Esophagus squamous epithelium (tissue), 5 donors: ENCODE measurements at places on chromosomes 1 and 21. TPM values are rescaled to one million over a fixed set of nuclear protein-coding genes. Genes with fewer than 3 reads are reported as not detected.
A peak's percentile ranks its signal among the peaks of the same experiment; 100 is the strongest.

TMEM50A gene
- 72.1 TPM for total RNA-seq

DNA sequence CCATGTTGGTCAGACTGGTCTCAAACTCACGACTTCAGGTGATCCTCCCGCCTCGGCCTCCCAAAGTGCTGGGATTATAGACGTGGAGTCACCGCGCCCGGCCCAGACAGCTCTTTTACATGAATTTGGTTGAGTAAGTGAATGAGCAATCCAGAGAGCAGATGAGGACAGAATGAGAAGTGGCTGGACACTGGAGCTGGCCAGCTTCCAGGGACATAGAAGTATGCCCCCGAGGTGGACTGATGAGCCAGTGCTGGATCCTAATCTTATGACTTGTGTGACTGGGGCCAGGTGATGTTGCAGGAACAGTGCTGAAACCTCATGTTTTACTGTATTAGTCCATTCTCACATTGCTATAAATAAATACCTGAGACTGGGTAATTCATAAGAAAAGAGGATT, 35.9 kb upstream of the KANK4 start:
- H3K27me3 ChIP-seq = no peaks in the 10 kb centered on the region
- DNase-seq = no peak
- H3K4me1 ChIP-seq = no peaks in the 10 kb centered on the region
- no peaks in the 10 kb centered on the region for H3K36me3 ChIP-seq
- H3K4me3 ChIP-seq = no peak overlapping the region

SMCP gene
- total RNA-seq = not detected

- H3K4me1 ChIP-seq = peaks cover 27% of the 10 kb centered on the region
- DNase-seq = no peak
- no peaks in the 10 kb centered on the region for H3K27me3 ChIP-seq
- H3K36me3 ChIP-seq = no peaks in the 10 kb centered on the region
- peak overlapping the region; percentile 31 for H3K27ac ChIP-seq
- no peak overlapping the region for H3K4me3 ChIP-seq
These were observed 13.8 kb downstream of the CFAP74 start for GRCh38 chr1:1989789-1990188.

ITGB2 gene
- total RNA-seq = 6.6 TPM

RGS8 gene
- total RNA-seq = not detected

- no peaks in the 10 kb centered on the region for H3K27me3 ChIP-seq
- peak overlapping the region; percentile 70 for H3K27ac ChIP-seq
- H3K4me3 ChIP-seq = no peak overlapping the region
- DNase-seq = no peak
These were observed 54.5 kb downstream of the COL6A1 start for GRCh38 chr21:46035809-46036695.

- no peak for DNase-seq
- no peaks in the 10 kb centered on the region for H3K36me3 ChIP-seq
- H3K27me3 ChIP-seq = no peaks in the 10 kb centered on the region
- peak overlapping the region; percentile 76 for H3K27ac ChIP-seq
- H3K4me1 ChIP-seq = peaks cover 29% of the 10 kb centered on the region
- H3K4me3 ChIP-seq = no peak overlapping the region
These were observed 489 bp downstream of the ACOT11 start for GRCh38 chr1:54548389-54549044.

- H3K4me1 ChIP-seq = no peaks in the 10 kb centered on the region
- H3K4me3 ChIP-seq = no peak overlapping the region
- no peaks in the 10 kb centered on the region for H3K36me3 ChIP-seq
- no peak for DNase-seq
- H3K27ac ChIP-seq = no peak overlapping the region
These were observed 95.1 kb upstream of the OLIG2 start for GRCh38 chr21:32930673-32931072.

GJA5 gene
- total RNA-seq = 0.83 TPM

DNA sequence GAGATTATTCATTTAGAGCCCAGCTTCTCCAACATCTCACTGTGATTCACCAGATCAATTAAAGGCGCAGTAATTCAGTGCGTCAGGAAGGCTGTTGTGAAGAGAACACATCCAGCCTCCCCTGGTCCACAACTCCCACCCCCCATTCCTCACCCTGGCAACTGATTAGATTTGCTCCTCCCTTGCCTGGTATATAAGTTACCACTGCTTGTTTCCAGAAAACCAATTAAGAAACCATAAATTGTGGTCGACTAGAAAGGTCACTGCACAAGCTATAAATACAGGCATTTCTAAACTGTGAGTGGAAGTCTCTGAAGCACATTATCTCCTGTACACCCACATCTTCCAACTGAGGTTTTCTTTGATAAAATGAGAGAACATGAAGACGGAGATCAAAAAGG, 41.9 kb downstream of the FAM163A start:
- no peaks in the 10 kb centered on the region for H3K4me1 ChIP-seq
- H3K27ac ChIP-seq = no peak overlapping the region
- no peaks in the 10 kb centered on the region for H3K27me3 ChIP-seq
- no peaks in the 10 kb centered on the region for H3K36me3 ChIP-seq

CLEC20A gene
- total RNA-seq = not detected

DNA sequence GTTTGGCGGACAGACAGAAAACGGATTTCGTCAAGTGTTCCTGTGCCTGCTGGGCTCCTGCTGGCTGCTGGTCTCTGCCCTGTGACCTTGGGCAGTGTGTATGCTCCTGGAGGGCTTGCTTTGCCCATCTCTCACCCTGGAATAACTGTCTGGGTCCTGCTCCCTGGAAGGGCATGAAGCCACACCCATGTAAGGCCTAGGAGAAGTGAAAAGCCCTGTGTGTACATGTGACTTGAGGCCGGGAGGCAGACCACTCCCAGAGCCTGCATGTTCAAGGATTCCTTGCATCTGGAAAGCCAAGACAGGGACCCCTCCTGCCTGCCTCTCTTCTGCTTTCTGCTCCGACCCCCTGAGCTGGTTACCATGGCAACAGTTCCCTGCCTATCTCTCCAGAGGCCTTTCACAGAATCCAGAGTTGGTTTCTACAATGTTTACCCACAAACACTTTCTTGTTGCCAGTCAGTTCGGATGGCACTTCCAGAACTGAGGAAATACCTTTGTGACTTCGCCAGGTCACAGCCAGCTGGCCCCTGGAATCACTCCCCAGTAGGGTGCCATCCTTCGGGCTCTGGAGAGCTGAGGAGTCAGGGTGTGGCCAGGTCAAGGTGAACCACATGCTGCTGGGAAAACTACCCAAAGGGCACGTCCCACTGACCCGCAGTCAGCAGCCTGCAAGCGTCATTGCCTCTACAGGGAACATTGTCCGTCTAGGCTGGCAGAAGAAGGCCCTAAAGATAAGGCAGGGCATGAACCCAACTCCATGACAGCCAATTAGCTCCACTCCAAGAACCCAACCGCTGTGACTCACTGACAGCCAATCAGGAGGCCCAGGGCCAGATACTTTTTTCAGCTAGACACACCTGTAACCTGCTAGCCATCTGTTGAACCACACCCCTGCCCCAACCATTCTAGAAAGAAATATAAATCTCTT, 14.7 kb upstream of the GPR37L1 start:
- no peaks in the 10 kb centered on the region for H3K36me3 ChIP-seq
- H3K4me1 ChIP-seq = peaks cover 68% of the 10 kb centered on the region
- no peak overlapping the region for H3K4me3 ChIP-seq
- peak overlapping the region; percentile 73 for H3K27ac ChIP-seq

- no peaks in the 10 kb centered on the region for H3K27me3 ChIP-seq
- H3K4me3 ChIP-seq = no peak overlapping the region
- DNase-seq = no peak
- H3K36me3 ChIP-seq = no peaks in the 10 kb centered on the region
- no peak overlapping the region for H3K27ac ChIP-seq
These were observed 27.3 kb downstream of the KCNQ4 start for GRCh38 chr1:40810927-40811326.

- no peak overlapping the region for H3K4me3 ChIP-seq
- DNase-seq = no peak
- H3K27ac ChIP-seq = peak overlapping the region; percentile 91
- H3K36me3 ChIP-seq = no peaks in the 10 kb centered on the region
These were observed 17.6 kb downstream of the SHISA4 start for GRCh38 chr1:201906336-201906735.

CRABP2 gene
- total RNA-seq = 377 TPM
